ENCODE measurements at places on chromosomes 6 and 20.

DNA sequence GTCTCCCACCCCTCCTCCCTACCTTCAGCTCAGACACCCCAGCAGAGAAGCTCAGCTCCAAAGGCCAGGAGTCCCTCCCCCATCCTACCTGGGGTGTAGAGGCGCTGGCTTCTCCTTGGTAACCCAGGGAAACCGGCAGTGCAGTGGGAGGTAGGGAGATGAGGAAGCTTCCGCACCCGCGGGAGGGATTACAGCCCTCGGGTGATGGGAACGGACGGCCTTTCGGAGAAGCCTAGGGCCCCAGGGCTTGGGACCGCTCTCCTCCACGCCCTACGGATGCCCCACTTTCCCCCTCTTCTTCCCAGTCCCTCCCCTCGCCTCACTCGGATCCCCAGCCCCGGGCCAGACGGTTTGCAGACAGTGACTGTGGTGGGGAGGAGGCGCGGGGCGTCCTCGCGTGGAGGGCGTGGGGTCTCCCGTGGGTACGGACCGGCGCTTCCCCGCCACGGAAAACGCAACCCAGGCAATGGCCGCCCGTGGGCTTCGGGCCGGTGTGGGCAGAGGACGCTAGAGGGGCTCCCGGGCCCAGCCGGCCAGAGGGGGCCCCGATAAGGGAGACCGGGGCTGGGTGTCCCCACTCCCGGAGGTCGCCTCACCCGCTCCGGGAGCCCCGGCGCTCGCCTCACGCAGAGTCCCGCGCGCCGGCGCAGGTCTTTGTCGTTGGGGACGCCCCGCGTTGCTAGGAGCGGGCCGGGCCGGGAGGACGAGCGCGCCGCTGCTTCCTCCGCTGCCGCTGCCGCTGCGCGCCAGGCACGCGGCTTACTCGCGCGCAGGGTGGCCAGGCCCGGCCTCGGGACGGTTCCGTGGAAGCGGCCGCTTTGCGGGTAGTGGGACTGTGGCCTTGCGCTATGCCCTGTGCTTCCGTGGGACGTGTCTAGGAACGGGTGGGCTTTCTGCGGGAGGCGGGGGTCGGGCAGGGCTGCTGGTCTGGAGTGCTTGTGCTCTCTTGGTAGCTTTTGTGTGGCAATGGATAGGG lies 15.8 kb downstream of the AARS2 start:
- H3K27me3 ChIP-seq: peaks cover 21% of the 10 kb centered on the region
- peaks cover 16% of the 10 kb centered on the region for H3K4me1 ChIP-seq
- H3K4me3 ChIP-seq: no peak overlapping the region
- H3K36me3 ChIP-seq: peaks cover 16% of the 10 kb centered on the region
- H3K27ac ChIP-seq: no peak overlapping the region

DNA sequence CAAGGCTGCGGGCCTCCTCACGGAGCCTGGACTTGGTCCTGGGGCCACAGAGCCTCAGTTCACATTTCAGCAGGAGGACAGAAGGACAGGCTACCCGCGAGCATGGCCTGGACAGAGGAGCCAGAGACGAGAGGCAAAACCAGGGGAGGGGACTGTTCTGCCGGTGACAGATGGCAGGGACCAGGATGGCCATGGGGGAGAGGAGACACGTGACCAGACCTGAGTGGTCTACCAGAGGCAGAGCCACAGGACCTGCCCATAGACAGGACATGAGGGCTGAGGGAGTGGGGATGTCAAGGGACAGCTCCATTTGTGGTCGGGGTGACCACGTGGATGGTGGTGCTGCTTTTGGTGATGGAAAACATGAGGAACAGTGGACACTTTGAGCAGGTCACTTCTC lies 207.9 kb downstream of the NFATC2 start:
- no peak overlapping the region for H3K4me3 ChIP-seq
- no peak overlapping the region for H3K27ac ChIP-seq
- H3K4me1 ChIP-seq: no peaks in the 10 kb centered on the region
- H3K36me3 ChIP-seq: no peaks in the 10 kb centered on the region

DNA sequence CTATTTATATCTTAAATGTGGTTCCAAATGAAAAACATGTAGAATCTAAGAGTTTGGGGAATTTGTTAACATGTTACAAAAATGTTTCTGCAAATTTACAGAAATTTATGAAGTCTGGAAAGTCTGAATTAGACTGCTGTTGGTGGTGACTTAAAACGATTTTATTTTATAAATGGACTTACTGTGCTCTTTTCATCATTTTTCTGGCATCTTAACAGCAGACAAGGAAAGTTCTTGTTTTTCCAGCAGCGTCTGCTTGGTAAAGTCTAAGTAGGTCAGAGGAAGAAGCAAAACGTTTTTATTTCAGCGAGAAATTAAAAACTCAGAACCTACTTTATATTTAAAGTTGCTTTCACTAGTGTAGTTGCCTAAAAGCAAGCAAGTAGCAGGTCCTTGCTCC lies 48.6 kb upstream of the COL9A1 start:
- H3K27ac ChIP-seq: no peak overlapping the region
- H3K4me3 ChIP-seq: no peak overlapping the region
- H3K27me3 ChIP-seq: no peaks in the 10 kb centered on the region
- no peaks in the 10 kb centered on the region for H3K36me3 ChIP-seq

DNA sequence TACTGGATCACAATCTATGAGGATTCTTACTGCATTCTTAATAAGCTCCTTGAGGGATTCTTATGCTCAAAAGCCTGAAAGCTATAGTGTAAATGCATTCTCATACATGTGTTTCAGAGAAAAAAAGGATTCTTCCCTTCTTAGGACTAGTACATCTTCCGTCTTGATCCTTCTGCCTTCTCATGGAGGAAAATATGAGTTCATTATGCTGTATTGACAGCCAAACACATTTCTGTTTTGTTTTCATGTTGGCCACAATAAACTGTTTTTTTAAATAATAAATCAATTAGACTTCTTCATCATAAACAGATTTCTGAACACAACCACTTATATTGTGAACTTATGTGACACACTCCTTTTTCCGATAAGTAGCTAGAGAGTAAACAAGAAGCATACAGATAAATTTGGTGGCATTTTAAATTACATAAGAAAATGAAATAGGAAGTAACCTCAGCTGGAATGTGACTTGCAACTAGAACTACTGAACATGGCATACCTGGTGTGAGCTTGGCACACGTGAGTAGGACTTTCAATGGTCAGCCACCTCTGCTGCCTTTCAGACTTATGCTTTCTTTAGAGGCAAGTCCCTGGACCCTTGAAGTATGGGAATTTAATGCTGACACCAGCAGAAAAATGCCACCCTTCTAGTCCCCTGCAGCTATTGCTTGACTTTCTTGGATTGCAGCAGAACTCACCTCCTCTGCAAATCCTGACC lies 350.4 kb downstream of the BCKDHB start:
- no peaks in the 10 kb centered on the region for H3K36me3 ChIP-seq
- H3K27ac ChIP-seq: no peak overlapping the region
- H3K4me1 ChIP-seq: no peaks in the 10 kb centered on the region
- DNase-seq: no peak

DNA sequence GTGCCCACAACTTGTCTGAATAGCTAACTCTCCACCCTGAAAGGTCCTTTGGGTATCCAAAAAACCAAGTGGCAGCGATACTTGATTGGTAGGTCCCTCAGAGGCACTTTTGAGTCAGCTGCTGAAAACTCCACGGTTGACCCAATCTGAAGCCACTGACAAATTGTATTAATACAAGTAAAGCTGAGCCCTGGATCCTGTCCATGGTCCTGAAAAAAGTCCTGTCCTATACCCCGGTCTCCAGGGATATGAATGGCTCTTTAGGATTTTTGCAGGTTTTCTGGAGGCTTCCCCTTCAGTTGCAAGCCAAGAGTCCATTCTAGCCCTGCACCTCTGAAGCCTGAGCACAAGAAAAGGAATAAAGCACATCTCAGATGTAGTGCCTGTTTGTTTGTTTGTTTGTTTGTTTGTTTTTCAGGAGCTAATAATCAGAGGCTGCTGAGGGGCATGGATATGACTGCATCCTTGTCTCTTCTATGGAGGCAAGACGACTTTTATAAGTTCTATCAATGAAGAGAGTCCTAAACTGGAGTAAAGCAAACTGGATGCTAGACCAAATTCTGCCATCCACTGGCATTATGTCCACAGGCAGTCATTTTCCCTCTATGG lies 1.7 kb upstream of the SLC12A5 start:
- H3K4me3 ChIP-seq: no peak overlapping the region
- H3K36me3 ChIP-seq: no peaks in the 10 kb centered on the region
- H3K27ac ChIP-seq: no peak overlapping the region
- no peak for DNase-seq
- peaks cover 13% of the 10 kb centered on the region for H3K27me3 ChIP-seq

- no peaks in the 10 kb centered on the region for H3K36me3 ChIP-seq
- no peak for DNase-seq
- H3K4me1 ChIP-seq: no peaks in the 10 kb centered on the region
- H3K27me3 ChIP-seq: no peaks in the 10 kb centered on the region
- no peak overlapping the region for H3K27ac ChIP-seq
Observed at GRCh38 chr20:55977690-55978459, 27.4 kb downstream of the CBLN4 start.

- H3K4me1 ChIP-seq: no peaks in the 10 kb centered on the region
- no peak overlapping the region for H3K27ac ChIP-seq
- H3K27me3 ChIP-seq: no peaks in the 10 kb centered on the region
- no peaks in the 10 kb centered on the region for H3K36me3 ChIP-seq
- no peak overlapping the region for H3K4me3 ChIP-seq
Observed at GRCh38 chr20:25547063-25547462, 38.3 kb downstream of the NINL start.

DNA sequence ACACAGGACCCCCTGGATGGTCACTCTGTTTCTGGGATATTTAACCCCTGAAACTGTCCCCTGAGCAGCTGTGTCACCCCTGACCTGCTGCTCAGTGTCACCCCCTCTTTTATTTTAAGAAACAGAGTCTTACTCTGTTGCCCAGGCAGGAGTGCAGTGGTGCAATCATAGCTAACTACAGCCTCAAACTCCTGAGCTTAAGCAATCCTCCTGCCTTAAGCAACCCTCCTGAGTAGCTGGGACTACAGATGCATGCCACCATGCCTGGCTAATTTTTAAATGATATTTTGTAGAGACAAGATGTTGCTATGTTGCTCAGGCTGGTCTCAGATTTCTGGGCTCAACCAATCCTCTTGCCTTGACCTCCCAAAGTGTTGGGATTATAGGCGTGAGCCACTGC lies 21.5 kb upstream of the GTSF1L start:
- no peak for DNase-seq
- no peaks in the 10 kb centered on the region for H3K36me3 ChIP-seq
- H3K4me3 ChIP-seq: no peak overlapping the region

GRCh38 chr6:41058783-41059181 lies 5.8 kb downstream of the APOBEC2 start:
- no peaks in the 10 kb centered on the region for H3K27me3 ChIP-seq
- no peak overlapping the region for H3K27ac ChIP-seq
- no peaks in the 10 kb centered on the region for H3K4me1 ChIP-seq
- H3K36me3 ChIP-seq: peaks cover 27% of the 10 kb centered on the region

GRCh38 chr6:163364641-163365040 lies 49.9 kb upstream of the QKI start:
- H3K27ac ChIP-seq: no peak overlapping the region
- H3K27me3 ChIP-seq: peaks cover 4% of the 10 kb centered on the region
- DNase-seq: no peak
- H3K4me1 ChIP-seq: no peaks in the 10 kb centered on the region
- H3K4me3 ChIP-seq: no peak overlapping the region

- peaks cover 6% of the 10 kb centered on the region for H3K4me1 ChIP-seq
- DNase-seq: no peak
- H3K4me3 ChIP-seq: no peak overlapping the region
- no peaks in the 10 kb centered on the region for H3K27me3 ChIP-seq
Observed at GRCh38 chr20:58667975-58668374, 16.9 kb downstream of the STX16 start.

- H3K27ac ChIP-seq: no peak overlapping the region
- DNase-seq: no peak
- H3K36me3 ChIP-seq: no peaks in the 10 kb centered on the region
- no peak overlapping the region for H3K4me3 ChIP-seq
Observed at GRCh38 chr20:13256606-13257005, 35.5 kb downstream of the ISM1 start.

DNA sequence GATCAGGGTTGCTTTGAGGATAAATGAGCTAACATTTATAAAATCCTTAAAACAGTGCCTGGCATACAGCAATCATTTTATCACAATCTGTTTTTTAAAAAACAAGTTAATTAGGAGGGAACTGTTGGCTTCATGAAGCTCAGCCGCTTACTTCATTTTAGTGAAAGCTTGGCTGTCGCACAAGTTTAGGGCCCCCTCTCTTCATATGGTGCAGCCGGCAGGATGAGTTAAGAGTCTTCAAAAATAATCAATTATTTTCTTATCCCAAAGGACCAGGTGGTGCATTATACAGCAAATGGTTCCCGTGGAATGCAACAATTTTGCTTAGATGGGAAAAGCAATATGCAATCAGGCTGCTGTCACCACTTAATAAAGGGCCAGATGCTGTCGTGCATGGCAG lies 57.4 kb upstream of the PROKR2 start:
- H3K27ac ChIP-seq: no peak overlapping the region
- H3K27me3 ChIP-seq: no peaks in the 10 kb centered on the region
- no peaks in the 10 kb centered on the region for H3K4me1 ChIP-seq
- no peaks in the 10 kb centered on the region for H3K36me3 ChIP-seq
- no peak for DNase-seq

DNA sequence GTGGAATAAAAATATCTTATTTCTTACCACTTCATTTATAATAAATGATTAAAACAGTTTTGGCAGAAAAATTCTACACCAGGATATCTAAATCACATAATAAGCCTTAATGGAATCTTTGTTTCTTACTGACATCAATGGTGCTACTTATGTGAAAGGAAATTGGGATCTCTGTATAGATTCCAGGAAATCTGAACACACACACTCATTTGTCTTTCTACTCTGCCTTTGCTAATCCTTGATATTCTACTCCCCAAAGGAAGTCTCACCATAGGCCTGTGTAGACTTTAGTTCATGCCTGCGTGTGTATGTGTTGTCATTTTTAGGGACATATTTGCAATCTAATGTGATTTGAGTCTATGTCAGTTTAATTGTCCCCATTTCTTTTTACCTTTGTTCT lies 7.9 kb downstream of the ADGRB3 start:
- no peak overlapping the region for H3K4me3 ChIP-seq
- H3K27ac ChIP-seq: no peak overlapping the region
- H3K27me3 ChIP-seq: no peaks in the 10 kb centered on the region
- H3K36me3 ChIP-seq: no peaks in the 10 kb centered on the region

- no peaks in the 10 kb centered on the region for H3K27me3 ChIP-seq
- H3K4me3 ChIP-seq: no peak overlapping the region
- no peak for DNase-seq
- no peaks in the 10 kb centered on the region for H3K4me1 ChIP-seq
- no peak overlapping the region for H3K27ac ChIP-seq
Observed at GRCh38 chr6:20861481-20861880, 327.2 kb downstream of the CDKAL1 start.

GRCh38 chr6:148972481-148972880 lies 225.7 kb downstream of the UST start:
- no peak overlapping the region for H3K27ac ChIP-seq
- peak; percentile 5 for DNase-seq
- H3K4me1 ChIP-seq: no peaks in the 10 kb centered on the region
- no peaks in the 10 kb centered on the region for H3K36me3 ChIP-seq
- peaks cover 3% of the 10 kb centered on the region for H3K27me3 ChIP-seq
- no peak overlapping the region for H3K4me3 ChIP-seq
